ENCODE measurements at places on chromosomes 12 and 14. TPM values are rescaled to one million over a fixed set of nuclear protein-coding genes. Genes with fewer than 3 reads are reported as not detected.
A peak's percentile ranks its signal among the peaks of the same experiment; 100 is the strongest.

DNA sequence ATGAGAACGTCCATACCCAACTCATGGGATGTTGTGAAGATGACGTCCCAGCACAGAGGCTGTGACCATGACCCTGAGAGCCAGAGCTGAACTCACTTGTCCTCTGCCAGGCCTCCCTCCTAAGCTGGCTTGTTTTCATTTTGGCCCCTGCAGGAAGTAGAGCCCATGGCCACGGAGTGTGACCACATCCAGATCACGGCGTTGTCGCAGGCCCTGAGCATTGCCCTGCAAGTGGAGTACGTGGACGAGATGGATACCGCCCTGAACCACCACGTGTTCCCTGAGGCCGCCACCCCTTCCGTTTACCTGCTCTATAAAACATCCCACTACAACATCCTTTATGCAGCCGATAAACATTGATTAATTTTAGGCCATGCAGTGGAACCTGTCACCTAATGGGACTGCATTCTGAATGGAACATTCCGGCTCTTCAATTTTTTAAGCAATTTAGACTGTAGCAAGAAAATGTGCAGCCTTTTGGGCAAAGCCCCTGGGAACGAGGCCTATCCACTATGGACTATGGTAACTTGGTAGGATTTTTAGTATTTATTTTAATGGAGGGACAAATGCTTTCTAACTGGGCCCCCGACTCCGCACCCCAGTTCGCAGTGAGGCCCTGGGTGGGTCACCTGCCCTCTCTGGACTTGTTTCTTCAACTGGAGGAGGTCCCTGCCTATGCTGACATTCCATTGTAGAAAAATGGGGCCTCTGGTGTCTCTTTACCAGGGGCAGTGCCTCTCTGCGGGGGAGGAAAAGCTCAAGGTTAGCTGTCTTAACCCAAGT, 19.6 kb downstream of the OTUB2 start:
- peaks cover 73% of the 10 kb centered on the region for H3K36me3 ChIP-seq
- DNase-seq: no peak
- H3K27ac ChIP-seq: no peak overlapping the region
- H3K27me3 ChIP-seq: no peaks in the 10 kb centered on the region
- no peak overlapping the region for H3K4me3 ChIP-seq
- peaks cover 9% of the 10 kb centered on the region for H3K4me1 ChIP-seq

The PROX2 gene
- not detected for total RNA-seq

- no peaks in the 10 kb centered on the region for H3K27me3 ChIP-seq
- peaks cover 54% of the 10 kb centered on the region for H3K36me3 ChIP-seq
- H3K4me3 ChIP-seq: no peak overlapping the region
- H3K27ac ChIP-seq: no peak overlapping the region
- DNase-seq: no peak
Observed at GRCh38 chr12:132075026-132075713, 68.9 kb downstream of the DDX51 start.

The WNT1 gene
- not detected for total RNA-seq

The CS gene
- total RNA-seq: 93.5 TPM

GRCh38 chr12:26319511-26319910, 124.1 kb downstream of the SSPN start:
- DNase-seq: peak; percentile 95
- no peaks in the 10 kb centered on the region for H3K27me3 ChIP-seq
- no peak overlapping the region for H3K4me3 ChIP-seq

GRCh38 chr12:58841058-58841798, 79.1 kb downstream of the LRIG3 start:
- no peaks in the 10 kb centered on the region for H3K27me3 ChIP-seq
- H3K36me3 ChIP-seq: no peaks in the 10 kb centered on the region
- no peaks in the 10 kb centered on the region for H3K4me1 ChIP-seq
- no peak overlapping the region for H3K27ac ChIP-seq
- no peak for DNase-seq

Measured in muscle of leg (tissue), 16 donors.